ENCODE measurements at places on chromosomes 11 and 22.

DNA sequence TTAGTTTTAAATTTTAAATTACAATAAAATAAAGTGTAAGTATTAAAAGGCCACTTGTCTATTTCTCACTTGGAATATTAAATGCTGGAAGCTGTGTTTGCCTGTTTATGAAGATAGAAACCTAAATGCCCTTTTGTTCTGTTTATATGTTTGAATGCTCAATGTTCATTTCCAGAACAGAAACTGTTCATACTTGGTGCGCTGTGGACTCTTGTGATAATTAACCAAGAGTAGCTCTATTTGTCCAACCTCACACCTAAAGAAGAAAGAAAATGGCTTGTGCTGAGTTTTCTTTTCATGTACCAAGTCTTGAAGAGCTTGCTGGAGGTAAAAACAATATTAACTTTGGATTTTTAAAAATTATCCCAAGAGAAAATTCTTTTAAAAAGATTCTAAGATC, 5.7 kb downstream of the C11orf54 start:
- DNase-seq: no peak

GRCh38 chr11:91421641-91422040, 803.0 kb upstream of the FAT3 start:
- DNase-seq: no peak

DNA sequence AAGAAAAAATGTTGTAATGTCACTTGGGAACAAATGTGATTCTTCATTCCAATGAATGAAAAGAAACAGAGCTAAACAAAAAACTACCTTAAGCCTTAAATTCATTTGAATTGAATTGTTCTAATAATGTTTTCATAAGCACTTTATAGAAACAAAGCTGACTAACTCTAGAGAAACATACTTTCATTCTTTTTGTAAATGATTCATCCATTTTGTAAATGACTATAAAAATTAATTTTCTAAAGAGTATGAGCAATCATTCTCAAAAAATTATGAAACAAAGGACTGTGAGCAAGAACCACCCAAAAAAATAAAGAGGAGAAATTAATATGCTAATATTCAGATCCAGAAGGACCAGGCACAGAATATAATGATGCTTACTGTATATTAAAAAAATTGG, 986.5 kb upstream of the CHORDC1 start:
- no peak for DNase-seq

DNA sequence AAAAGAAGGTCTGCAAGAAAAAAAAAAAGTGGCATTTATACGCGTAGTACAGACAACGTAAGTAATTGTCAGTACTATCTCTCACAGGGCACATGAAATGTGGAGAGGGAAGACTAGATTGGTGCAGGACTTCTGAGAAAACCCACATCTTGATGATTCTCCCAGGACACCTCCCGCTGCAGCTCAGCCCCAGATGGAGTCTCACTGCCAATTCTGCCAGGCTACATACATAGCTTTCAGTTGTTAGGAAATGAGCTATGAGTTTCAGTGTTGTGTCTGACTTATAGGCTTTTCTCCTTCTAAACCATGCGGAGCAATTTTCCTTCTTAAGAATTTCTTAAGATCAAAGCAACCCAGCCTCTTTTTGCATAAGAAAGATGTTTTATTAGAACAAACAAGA, 9.6 kb downstream of the OR5A2 start:
- DNase-seq: no peak

DNA sequence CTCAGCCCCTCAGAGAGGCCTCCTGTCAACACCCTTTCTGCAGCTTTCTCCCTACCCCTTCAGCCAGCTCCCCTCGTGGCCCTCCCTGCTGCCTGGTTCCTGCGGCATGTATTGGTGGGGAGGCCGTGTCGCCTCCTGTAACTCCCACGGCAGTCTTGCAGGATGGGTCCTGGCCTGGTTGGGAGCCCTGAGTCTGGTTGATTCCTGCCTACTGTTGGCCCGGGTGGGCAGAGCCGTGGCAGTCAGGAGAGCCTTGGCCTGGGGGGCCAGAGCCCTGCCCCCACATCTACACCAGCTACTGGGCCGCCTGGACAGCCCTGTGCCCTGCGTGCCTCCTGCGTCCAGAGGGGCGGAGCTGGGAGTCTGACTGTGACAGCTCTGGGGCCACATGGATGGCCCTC, 30.3 kb upstream of the GRAMD4 start:
- DNase-seq: no peak

DNA sequence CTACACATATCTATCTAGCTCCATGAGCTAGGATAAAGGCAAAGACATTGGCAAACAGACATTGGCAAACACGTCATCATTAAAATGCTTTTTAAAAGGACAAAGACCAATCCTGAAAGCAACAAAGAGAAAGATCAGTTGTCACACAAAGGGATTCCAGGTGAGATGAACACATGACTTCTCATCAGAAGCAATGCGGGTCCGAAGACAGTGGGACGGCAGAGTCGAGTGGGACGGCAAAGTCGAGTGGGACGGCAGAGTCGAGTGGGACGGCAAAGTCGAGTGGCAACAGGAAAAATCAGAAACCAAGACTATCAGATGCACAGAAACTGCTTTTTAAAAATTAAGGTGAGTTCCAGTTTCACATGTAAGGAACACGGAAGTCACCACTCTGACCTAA, 609.5 kb downstream of the BRD1 start:
- no peak for DNase-seq

Data from CD4-positive, alpha-beta T cell (primary cell).